ENCODE measurements at places on chromosomes 11 and 22.

DNA sequence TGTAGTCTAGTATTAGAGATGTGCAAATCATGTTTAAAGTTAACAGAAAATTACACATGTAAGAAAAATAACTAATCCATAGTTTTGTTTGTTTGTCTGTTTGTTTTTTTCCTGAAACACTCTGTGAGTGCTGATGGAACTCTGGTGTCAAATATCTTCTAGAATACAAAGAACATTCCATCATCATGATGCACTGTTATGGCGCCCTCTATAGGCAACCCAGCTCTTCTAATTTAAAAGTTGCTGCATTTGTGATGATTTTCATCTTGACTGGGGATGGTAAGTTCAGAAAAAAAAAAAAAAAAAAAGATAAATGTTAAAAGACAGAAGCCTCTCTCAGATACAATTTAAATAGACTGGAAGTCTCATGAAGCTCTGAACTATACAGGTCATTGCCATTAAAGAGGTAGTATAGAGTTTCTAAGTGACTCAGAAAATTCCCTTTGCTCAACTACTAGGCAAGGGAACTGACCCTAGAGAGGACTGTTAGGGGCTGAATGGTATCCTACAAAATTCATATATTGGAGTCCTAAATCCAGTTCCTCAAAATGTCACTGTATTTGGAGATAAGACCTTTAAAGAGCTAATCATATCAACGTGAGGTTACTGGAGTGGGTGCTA lies 597.2 kb upstream of the ANO3 start:
- DNase-seq: no peak

DNA sequence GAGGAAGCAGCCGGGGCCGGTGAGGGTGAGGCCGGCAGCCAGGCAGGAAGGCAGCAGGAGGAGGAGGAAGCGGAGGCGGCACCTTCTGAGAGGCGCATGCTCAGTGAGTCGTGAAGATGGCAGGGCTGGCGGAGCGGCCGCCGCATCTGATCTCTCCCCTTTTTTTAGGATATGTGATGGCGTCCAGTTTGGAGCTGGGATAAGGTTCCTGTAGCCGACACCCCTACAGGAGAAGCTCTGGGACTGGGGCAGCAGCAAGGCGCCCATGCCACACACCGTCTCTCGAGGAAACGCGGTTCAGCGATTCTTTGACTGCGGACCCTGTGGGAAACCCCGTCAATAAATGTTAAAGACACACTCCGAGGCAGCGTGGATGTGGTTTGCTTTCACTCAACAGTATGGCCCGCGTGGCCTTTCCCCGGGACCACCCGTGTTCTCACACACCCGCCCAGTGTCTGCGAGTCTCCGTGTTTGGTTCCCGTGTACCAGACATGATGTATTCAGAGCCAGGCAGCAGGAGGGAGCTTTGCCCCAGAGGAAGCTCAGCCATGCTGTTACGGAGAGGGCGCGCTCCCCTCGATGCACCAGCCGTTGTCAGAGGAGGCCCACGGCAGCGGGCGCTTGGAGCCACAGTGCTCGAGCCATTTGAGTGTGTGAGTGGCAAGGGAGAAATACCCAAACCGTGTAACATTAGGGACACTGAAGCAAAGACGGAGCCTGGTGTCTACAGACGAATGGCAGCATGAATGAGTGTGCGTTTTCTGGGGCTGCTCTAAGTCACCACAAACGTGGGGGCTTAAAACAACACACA lies 27.7 kb upstream of the PARVB start:
- DNase-seq: no peak

GRCh38 chr11:103413266-103413888 lies 304.2 kb downstream of the DYNC2H1 start:
- no peak for DNase-seq

DNA sequence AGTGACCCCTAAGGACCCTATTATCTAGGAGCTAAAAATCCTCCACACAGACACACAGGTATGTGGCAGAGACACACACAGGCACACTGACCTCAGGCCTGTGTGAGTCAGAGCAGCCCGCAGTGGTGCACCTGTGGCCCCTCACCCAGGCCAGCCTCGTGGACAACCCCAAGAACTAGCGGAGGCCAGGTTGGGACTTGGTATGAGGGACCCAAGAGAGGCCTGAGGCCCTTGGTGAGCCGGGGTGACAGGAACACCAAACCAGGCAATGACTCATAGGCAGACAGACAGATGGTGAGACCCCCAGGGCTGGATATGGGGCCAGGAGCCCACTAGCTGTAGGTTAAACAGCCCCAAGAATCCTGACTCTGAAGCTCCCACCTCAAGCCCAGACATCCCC lies 6.0 kb downstream of the CASTOR1 start:
- DNase-seq: no peak

DNA sequence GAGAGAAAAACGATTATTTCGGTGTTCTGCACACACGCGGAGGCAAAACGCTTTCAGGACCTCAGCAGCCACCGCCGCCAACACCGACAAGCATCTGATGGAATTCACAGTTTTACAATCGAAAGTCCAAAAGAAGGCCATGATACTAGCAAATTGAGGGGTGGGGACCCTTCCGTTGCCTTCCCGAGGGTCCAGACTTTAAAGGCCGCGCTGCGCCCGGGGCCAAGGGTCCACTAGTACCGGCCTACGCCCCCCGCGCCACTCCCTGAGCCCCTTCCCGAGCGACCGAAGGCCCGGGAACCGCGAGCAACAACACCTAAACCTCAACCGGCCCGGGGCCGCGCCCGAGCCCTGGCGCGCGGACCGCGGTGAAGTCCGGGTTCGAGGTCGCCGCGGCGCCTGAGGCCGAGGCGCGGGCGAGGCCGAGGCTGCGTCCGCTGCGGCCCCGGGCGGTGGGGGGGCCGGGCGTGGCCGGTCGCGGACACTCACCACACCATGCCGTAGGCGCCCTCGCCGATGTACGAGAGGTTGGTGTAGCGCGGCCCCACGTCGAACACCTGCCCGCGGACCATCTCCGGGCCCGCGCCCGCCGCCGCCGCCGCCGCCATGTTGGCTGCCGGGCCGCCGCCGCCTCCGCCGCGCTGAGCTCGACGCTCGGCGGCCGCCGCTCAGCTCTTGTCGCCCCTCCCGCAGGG lies 465 bp downstream of the MAPK1 start:
- no peak for DNase-seq
